ENCODE measurements at places on chromosomes 4 and X. TPM values are rescaled to one million over a fixed set of nuclear protein-coding genes. Genes with fewer than 3 reads are reported as not detected.
A peak's percentile ranks its signal among the peaks of the same experiment; 100 is the strongest.

Gene CSN1S1
- total RNA-seq, result not detected

Gene NPY5R
- 0.12 TPM for total RNA-seq

Gene RPL36A
- total RNA-seq, result 347 TPM

Gene NCAPG
- total RNA-seq, result 79.6 TPM

Gene WDFY3
- total RNA-seq, result 53.5 TPM

Gene EGF
- 0.84 TPM for total RNA-seq

Gene WAS
- 0.64 TPM for total RNA-seq

Gene SOWAHB
- total RNA-seq, result not detected

Gene SPACA5
- total RNA-seq, result not detected

Gene NRK
- total RNA-seq, result 0.32 TPM

Gene PDCL2
- total RNA-seq, result not detected

Gene PAGE4
- total RNA-seq, result not detected

Gene NUP62CL
- 6.1 TPM for total RNA-seq

Gene STPG2
- total RNA-seq, result 0.23 TPM

DNA sequence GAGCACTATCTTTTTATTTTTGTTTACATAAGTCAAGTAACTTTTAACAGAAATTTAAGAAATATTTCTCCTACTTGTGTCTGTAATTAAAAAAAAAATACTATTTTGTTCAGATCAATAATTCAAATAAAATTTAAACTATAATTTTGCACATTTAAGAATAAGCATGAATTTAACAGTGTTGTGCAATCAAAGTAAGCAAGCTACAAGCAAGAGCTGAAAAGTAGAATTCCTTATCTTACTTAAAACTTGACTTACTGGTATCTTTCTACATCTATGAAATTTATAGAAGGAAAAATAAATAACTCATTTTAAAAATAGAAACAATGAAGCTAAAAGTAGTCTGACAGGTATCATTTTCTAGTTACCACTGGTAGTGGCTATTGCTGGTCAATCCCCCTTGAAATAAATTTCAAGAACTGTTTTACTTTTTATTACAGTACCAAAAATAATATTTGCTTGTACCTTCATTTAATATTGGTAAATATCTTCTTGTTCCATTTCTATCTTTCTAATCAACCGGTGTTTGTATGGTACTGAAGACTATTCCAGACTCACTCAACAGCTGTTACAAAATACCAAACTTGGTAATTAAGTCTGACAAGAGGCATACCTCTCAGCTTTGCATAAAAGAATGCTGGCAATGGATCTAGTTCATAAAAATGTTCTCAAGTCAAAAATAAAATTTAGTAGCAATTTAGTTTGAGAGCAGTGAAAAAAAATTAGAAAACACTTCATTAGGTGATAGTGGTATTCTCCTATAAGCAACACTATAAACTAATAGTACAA, 62.2 kb downstream of the NOCT start:
- DNase-seq, result no peak
- H3K27me3 ChIP-seq, result no peaks in the 10 kb centered on the region
- no peaks in the 10 kb centered on the region for H3K36me3 ChIP-seq
- H3K27ac ChIP-seq, result no peak overlapping the region

GRCh38 chr4:154044108-154044531, 255.2 kb upstream of the SFRP2 start:
- no peaks in the 10 kb centered on the region for H3K27me3 ChIP-seq
- peaks cover 9% of the 10 kb centered on the region for H3K4me1 ChIP-seq
- no peak overlapping the region for H3K4me3 ChIP-seq
- no peak for DNase-seq
- peaks cover 8% of the 10 kb centered on the region for H3K36me3 ChIP-seq

- H3K36me3 ChIP-seq, result peaks cover 4% of the 10 kb centered on the region
- no peak overlapping the region for H3K27ac ChIP-seq
- no peak overlapping the region for H3K4me3 ChIP-seq
- no peaks in the 10 kb centered on the region for H3K27me3 ChIP-seq
Observed at GRCh38 chr4:184250795-184251669, 33.4 kb upstream of the ENPP6 start.

- no peak within 1 kb of the TSS for H3K27ac ChIP-seq
- H3K27me3 ChIP-seq, result peaks cover 38% of the 10 kb centered on the region
- H3K36me3 ChIP-seq, result no peaks in the 10 kb centered on the region
- DNase-seq, result peak; percentile 37
- H3K4me1 ChIP-seq, result peaks cover 7% of the 10 kb centered on the region
- H3K4me3 ChIP-seq, result no peak within 1 kb of the TSS
Observed at GRCh38 chr4:2059046-2059725, at the start of gene NAT8L. Gene NAT8L (plus strand): TSS chr4:2059327. CDS start chr4:2059512, 185 bp downstream.

GRCh38 chr4:27490766-27491165, 630.1 kb downstream of the STIM2 start:
- H3K27ac ChIP-seq, result no peak overlapping the region
- no peak overlapping the region for H3K4me3 ChIP-seq
- no peaks in the 10 kb centered on the region for H3K36me3 ChIP-seq
- DNase-seq, result no peak
- peaks cover 5% of the 10 kb centered on the region for H3K4me1 ChIP-seq

GRCh38 chr4:83010522-83011318, at the start of gene LIN54:
Gene LIN54 (minus strand): TSS chr4:83010823. CDS start chr4:82984844, 25,979 bp downstream.
- peaks cover 46% of the 10 kb centered on the region for H3K4me1 ChIP-seq
- H3K27me3 ChIP-seq, result no peaks in the 10 kb centered on the region
- DNase-seq, result peak; percentile 61
- H3K36me3 ChIP-seq, result no peaks in the 10 kb centered on the region
- peak within 1 kb of the TSS; percentile 93 for H3K27ac ChIP-seq

- H3K27me3 ChIP-seq, result no peaks in the 10 kb centered on the region
- no peak overlapping the region for H3K4me3 ChIP-seq
- H3K36me3 ChIP-seq, result no peaks in the 10 kb centered on the region
- peaks cover 11% of the 10 kb centered on the region for H3K4me1 ChIP-seq
Observed at GRCh38 chr4:165758086-165758485, 115.0 kb upstream of the TLL1 start.

DNA sequence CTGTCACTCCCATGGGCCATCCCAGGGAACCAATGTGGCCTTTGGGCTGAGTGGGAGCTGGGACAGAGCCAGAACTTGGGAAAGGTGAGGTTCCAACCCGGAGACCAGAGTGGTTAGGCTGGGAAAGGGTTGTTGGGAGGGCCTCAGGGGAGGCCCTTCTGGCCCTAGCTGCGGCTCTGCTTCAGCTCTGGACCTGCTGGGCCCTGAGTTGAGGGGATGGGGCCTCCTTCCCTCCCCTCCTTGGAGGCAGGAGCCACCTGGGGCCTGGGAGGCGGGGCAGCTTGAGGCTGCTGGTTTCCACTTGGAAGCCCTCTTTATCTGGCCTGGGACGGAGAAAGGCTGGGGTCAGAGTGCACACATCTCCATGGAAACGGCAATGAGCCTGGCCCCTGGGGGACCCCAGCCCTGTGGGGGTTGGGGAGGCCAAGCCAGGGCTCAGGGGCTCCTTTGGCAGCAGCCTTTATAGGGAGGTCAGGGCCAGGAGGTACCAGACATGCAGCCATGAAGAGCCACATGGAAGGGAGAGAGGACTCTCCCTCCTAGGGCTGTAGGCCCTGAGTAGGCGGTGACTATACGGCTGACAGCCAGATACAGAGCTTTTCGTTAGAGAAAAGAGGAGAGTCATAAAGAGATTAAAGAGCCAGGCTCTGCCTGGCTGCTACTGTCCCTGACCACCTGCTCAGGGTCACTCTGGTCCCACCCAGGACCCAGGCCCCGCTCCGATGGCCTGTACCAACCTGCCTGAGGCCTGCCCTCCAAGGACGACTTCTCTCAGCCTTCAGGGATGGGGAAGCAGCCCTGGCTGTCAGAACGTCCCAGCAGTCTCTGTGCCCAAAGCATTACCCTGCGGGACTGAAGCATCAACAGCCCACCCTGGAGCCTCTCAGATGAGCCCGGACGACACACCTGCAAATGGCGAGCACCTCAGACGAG, 6.9 kb upstream of the NSD2 start:
- DNase-seq, result peak; percentile 78
- H3K4me3 ChIP-seq, result peak overlapping the region; percentile 89
- H3K4me1 ChIP-seq, result peaks cover 50% of the 10 kb centered on the region
- H3K27ac ChIP-seq, result peak overlapping the region; percentile 71

DNA sequence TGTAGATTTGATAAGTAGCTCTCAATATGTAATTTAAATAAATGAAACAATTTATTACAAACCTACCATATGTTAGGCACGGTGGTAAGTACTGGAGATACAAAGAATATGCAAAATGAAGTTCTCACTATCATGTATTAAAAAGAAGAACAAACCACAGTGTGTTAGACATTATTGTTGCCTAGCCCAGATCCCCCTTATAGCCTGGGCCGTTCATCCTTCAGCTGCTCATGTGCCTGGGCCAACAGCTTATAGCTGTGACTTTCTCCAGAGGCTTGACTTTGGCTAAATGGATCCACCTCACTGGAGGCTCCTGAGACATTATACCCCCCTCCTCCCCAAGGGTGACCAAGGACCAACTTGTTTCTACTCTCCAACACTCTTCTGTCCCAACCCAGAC, 29.8 kb upstream of the CCNG2 start:
- DNase-seq, result no peak
- H3K4me1 ChIP-seq, result peaks cover 9% of the 10 kb centered on the region
- no peak overlapping the region for H3K4me3 ChIP-seq
- no peak overlapping the region for H3K27ac ChIP-seq

DNA sequence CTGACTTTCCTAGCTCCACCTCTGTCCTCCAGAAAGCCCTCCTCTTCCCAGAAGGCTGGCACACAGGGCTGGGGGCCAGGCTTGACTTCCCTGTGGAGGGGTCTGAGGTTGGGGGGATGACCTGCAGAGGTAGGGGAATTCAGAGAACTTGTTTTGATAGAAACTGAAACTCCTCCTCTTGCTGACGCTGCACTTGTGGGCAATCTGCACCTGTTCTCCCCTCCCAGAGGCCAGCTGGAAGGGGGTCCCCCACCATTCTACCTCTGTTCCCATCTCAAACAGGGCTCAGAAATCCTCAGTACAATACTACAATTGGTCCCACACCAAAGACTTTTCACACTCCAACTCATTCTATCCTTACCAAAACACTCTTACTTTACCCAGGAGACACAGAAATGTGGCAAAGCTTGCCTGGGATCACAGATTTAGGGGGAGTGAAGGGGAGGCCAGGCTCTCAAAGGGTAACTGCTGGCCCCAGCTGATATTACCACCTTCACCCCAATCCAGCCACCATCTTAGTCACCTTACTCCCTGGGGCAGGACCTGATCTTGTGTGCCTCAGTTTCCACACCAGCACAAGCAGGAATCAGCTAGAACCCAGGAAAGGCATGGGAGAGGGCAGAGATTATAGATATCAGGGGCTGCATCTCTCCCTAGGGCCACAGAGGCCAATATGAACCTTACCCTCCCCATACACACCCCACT, 18.5 kb downstream of the OTUD5 start:
- DNase-seq, result no peak
- H3K4me3 ChIP-seq, result no peak overlapping the region
- H3K36me3 ChIP-seq, result peaks cover 8% of the 10 kb centered on the region
- H3K4me1 ChIP-seq, result peaks cover 12% of the 10 kb centered on the region

DNA sequence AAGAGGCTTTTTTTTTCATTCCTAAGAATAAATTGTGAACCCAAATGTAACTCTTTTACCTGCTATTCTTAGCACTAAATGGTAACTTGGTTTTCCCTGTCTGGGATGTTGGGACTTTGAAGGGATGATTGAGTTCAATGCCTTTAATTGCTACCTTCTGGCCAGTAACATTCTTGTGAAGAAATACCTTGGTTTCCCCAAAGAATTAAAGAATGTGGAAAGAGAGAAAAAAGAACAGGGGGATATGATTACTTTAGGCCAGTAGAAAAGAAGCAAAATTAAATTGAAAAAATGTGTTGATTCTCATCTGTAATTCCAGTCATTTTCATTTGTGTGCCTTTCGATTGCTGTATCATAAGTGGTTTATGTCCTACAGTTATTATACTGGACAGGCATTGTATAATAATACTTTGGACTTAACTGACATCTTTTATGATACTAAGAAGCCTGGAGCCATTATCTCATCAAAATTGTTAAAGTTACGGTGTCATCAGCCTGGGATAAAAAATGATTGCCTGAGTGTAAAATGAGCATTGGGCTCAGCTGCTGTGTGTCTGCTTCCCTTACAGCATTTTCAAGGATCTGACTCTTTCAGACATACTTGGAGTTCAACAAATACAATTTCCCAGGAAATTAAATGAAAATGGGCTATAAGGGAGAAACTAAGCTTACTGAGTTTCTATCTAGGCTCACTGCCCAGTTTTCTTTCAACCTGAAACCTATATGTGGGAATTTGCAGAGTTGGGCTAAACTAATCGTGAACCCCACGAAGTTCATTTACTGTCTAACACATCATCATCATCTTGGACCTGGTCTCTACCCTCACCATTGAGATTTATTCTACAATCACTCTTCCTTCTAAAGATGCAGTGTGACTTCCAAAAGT, 146.3 kb downstream of the SHROOM3 start:
- H3K27me3 ChIP-seq, result no peaks in the 10 kb centered on the region
- no peak overlapping the region for H3K27ac ChIP-seq

DNA sequence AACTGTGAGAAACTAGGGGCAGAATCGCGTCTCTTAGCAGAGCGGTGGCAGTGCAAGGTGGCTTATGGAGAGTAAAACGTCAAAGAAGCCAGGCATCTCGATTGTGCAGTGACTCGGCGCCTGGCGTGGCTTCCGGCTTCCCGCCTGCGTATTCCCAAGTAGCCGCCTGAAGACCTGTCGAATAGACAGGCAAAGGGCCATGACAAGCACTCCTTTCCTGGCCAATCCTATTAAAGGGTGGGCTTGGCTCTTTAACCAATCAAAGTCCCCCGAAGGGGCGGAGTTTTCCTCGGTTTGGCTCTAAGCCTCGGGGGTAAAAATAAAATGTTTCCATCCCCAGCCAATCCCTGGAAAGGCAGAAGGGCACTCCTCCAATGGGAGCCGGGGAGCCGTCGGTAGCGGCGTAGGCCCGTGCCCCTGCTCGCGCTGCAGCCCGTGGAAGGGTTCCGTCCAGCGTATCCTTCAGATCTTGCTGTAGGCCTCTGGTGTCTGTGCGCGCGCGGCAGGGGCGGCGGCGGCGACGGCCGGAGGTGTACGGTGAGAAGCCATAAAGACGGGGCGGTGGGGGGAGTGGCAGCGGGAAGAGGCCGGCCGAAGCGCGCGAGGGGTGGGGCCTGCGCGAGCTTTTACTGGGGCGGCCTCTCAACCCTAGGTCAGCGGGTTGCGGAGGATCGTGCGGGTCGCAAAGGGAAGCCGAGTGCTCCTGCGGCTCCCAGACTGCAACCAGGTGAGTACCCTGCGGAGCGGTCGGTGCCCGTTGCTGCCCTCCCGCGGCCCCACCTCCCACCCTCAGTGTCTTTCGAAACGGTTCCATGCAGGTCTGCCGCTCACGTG, at the start of gene KANTR:
Gene KANTR, plus strand, starts transcription at position 395 of the 834 bp plus-strand sequence. CDS start 30,131 bp downstream, outside the sequence.
- H3K4me3 ChIP-seq, result peak within 1 kb of the TSS; percentile 95
- no peaks in the 10 kb centered on the region for H3K27me3 ChIP-seq
- H3K4me1 ChIP-seq, result peaks cover 31% of the 10 kb centered on the region
- peak within 1 kb of the TSS; percentile 96 for H3K27ac ChIP-seq
- DNase-seq, result peak; percentile 71

- H3K36me3 ChIP-seq, result no peaks in the 10 kb centered on the region
- peak overlapping the region; percentile 54 for H3K27ac ChIP-seq
- H3K27me3 ChIP-seq, result peaks cover 60% of the 10 kb centered on the region
- no peak for DNase-seq
- H3K4me1 ChIP-seq, result peaks cover 15% of the 10 kb centered on the region
- H3K4me3 ChIP-seq, result no peak overlapping the region
Observed at GRCh38 chr4:6493658-6494304, 21.4 kb upstream of the PPP2R2C start.

GRCh38 chr4:47010912-47011446, 17.6 kb upstream of the GABRA4 start:
- no peaks in the 10 kb centered on the region for H3K4me1 ChIP-seq
- H3K4me3 ChIP-seq, result no peak overlapping the region
- peaks cover 2% of the 10 kb centered on the region for H3K27me3 ChIP-seq
- no peaks in the 10 kb centered on the region for H3K36me3 ChIP-seq
- no peak overlapping the region for H3K27ac ChIP-seq
